Activated gamma-delta T cell treated with anti-CD3 and anti-CD28 coated beads, Interleukin-2, amount 50 U/mL, for 16 hours (primary cell): ENCODE measurements at places on chromosomes 4 and X.

DNA sequence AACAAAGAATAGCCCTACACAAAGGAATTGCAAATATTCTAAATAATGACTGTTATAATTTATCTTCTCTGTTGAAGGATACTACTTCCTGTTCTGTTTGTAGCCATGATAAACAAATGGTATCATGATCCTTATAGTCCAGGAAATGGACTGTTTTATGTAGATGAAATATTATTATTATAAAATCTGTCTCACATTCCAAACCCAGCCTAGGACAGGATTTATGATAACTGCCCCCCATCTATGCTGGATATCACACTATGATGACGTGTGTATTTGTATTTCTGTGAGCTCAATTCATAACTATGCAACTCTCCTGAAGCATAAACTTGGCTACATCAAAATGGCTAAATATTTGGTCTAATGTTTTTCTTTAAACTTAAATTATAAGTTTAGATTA, 21.3 kb downstream of the DMD start:
- no peak for DNase-seq

GRCh38 chrX:16646366-16647138, 3.4 kb upstream of the S100G start:
- DNase-seq = no peak

- DNase-seq = no peak
These were observed 92.1 kb downstream of the CEP135 start for GRCh38 chr4:56040842-56041241.

GRCh38 chr4:139535871-139536234, 20.2 kb downstream of the SETD7 start:
- DNase-seq = no peak

DNA sequence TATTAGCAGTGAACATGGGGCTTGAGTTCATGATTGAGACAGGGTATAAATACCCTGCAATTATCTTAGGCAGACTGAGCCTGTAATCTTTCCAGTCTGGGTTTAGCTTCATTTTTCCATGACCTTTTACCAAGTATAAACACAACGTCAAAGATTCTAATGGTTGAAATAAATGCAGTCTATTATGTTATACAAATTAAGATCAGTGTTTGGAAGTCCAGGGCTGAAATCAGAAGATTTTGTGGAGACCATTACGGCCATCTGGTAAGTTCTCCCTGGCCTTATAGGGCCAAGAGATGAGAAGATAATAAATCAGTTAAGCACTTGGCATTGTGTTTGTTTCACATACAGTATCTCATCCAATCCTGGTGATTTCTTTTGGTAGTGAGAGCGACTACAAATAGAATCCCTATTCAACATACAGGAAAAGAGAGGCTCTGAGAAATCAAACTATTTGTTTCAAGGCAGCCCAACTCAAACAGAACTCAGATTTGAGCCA, 425.8 kb downstream of the PACRGL start:
- no peak for DNase-seq

- no peak for DNase-seq
These were observed 181.6 kb downstream of the UGT8 start for GRCh38 chr4:114780205-114780604.

DNA sequence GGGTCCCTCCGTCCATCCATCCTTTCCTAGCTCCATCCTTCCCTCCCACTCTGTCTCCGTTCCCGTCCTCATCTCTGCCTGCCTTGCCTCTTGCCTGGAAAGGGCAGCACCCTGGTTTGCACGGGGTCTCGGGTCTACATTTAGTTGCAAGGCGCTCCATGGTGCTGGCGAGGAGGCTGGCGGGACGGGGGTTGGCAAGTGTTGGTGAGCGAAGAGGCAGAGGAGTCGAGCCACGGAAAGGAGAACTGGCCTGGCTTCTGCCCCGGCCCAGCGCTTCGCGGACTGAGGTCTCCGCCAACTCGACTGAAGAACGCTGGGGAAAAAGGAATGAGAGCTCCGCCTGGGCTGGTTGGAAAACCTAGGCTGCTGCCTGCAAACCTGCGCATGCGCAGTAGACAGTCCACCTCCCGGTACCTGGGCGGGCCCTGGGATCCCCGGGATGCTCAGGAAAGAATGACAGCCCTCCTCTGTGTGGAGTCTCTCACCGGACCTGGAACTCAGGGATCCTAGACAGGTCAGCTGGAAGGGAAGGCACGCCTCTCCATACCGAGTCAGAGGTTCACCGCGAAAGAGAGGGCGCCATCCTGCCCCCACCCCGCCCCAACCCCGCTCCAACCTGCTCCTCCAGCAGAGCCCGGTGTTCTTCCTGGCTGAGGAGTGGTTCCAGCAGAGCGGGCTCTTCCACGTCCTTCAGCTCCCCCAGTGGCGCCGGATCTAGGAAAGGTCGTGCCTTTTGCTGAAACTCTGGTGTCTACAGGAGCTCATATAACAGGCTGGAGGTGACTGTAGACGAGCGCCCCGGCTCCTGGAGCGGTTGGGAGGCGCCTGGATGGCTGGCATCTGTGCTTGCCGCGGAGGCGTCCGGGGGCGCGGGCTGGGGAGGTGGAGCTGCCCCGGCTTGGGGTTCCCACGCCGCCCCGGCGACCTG, 6.0 kb downstream of the FRG2 start:
- no peak for DNase-seq

DNA sequence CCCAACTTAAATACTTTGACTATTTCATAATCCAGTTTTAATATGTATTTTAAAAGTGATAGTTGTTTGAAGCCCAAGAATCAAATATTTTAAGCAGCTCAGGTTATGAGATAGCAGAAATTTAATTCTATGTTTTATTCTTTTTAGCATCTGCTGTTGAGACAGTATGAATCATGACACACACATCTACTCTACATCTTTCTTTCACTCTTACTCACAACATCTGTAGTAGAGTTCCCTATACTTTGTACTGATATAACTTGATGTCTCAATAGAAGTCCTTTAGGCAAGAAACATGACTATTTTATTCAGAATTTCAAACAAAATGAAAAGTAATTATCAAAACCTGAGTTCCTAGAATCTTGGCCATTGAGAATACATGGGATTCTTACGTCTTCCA, 187.9 kb upstream of the GNPDA2 start:
- DNase-seq = no peak

DNA sequence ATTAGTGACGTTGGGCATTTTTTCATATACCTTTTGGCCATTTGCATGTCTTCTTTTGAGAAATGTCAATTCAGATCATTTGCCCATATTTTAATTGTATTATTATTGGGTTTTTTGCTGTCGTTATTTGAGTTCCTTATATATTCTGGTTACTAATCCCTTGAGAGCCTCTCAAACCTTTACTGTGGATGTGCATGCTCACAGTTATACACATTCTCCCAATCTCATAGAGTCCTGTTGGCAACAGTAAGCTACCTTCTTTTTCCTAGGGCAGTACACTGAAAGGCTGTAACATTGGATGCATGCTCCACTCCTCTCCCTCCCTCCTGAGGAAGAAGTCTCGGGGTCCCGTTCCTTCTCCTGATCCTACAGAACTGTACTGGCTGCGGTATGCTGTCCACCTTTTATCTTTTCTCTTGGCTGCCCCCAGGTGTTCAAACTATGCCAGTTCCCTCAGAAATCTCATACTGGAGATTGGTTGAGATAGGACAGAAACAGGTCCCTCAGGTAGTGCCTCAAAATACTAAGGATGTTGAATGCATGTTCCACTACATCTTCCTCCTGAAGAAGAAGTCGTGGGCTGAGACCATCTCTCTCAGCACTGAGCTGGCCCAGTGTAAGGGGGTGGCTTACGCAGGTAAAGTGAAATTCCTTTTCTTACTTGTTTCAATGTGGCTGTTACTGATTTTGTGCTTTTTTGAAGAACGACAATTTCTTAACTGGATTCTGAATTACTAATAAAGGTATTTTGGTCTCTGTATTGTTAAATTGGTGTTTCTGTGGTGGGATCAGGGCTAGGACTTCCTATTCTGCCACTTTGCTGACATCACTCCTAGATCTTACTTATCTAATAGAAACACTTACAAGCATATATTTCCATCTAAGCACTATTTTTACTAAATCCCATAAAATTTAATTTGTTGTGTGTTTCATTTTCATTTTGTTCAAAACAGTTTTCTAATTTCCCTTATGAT, 145.4 kb upstream of the HUWE1 start:
- peak; percentile 5 for DNase-seq
